ENCODE measurements at places on chromosomes 12 and 14. TPM values are rescaled to one million over a fixed set of nuclear protein-coding genes. Genes with fewer than 3 reads are reported as not detected.

DNA sequence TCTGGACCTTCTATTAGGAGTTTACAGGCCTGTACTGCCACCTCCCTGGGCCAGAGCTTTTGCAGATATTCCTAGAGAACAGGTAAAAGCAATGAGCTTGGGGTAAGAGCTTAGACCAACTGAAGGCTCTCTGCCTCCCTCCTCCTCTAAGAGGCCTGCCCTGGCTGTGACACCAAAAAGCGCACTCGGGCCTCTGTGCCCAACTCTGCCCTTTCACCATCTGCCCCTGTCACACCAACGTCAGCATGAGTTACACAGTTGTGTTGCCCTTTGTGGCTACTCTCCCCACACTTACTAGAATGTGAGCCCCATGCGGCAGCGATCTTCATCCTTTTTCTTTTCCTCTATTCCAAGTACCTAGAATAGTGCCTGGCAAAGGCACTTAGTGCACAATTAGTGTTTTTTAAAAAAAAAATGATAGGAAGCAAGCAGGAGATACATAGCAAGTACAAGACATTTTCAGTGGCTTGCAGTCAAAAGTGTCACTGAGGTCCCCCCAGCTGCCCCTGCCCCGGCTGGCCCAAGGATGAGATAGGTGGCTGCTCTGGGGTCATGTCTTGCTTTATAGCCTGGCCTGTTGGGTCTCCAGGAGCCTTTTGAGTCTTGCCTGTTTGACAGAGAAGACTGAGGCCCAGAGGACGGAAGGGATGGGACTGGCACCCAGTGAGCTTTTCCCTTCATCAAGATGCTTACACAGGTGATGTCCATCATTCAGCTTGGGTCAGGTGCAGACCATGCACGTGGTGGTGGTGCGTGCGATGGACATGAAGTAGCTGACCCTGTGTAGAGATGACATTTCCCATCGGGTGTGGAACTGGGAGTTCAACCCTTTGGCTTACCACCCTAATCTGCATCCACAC, 12.5 kb downstream of the CKB start:
- no peak for DNase-seq

DNA sequence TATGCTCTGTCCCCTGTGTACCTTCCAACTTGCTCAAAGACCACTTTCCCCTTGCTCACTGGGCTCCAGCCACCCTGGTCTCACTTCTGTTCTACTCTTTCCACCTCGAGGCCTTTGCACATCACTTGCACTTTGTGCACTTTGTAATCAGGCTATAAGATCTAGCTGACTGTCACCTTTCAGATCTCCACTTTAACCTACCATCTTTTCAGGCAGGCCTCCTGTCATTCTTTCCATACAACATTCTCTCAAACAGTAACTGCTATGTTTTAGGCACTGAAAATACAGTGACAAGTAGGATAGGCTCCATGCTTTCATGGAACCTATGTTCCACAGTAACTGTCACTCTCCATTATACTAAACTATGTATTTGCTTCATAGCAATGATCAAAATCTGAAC, 14.0 kb downstream of the CPM start:
- no peak for DNase-seq

DNA sequence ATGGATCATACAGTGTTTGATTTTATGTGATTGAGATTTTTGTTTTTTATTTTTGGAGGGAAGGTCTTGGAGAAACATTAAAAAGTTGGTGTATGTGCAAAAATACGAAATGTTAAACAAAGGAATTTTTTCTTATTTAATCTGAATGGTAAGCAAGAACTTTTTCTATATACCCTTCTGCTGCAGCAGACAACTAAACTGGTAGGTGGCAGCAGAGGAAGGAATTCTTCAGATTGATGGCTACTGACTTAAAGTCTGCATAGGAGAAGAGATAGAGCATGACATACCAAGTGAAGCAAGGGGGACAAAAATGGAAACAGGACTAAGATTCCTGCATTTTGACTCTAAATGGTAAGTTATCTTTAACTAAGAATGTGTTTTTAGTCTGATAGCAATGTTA, 42.0 kb upstream of the A2ML1 start:
- no peak for DNase-seq

GRCh38 chr12:113888435-113888834, 77.7 kb downstream of the RBM19 start:
- no peak for DNase-seq

DNA sequence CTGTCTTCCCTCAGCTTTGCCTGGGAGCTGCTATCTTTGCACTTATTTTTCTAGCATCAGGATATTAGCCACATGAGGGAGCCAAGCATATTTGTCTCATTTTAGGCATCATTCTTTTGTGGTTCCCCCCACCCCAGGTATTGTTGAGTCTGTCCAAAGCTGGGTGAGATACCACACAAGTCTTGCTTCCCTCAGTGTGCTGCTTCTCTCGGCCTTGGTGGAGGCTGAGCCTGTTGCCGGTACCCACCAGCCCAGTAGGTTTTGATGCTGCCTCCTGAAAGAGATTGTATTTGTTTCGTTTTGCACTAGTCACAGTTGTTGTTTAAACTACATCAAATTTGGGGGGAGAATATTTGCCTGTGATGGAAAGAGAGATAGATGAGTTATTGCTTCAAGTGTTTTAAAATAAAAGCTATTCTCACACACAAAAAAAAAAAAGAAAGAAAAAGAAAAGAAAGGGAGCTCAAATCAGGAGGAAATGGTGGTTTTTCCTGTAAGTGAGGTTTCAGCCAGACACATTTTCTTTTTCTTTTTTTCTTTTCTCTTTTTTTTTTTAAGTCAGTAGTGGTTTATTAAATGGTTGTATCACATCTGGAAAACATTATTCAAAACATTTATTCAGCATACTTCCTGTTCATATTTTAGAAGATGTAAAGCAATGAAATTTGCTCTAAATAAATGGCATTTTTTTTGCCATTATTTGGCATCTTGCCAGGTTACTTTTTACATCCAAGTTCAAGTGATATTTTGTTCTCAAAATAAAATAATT, 58.5 kb downstream of the SLC4A8 start:
- no peak for DNase-seq

GRCh38 chr12:24881724-24882371, 67.1 kb downstream of the BCAT1 start:
- DNase-seq, result no peak

- DNase-seq, result no peak
Measured at GRCh38 chr14:75702122-75702521, 41.1 kb downstream of the TTLL5 start.

- DNase-seq, result no peak
Measured at GRCh38 chr12:22731236-22731635, 106.3 kb downstream of the ETNK1 start.

GRCh38 chr14:50044042-50044651, 72.2 kb downstream of the VCPKMT start:
- no peak for DNase-seq

GRCh38 chr12:128339126-128339520, 72.2 kb downstream of the TMEM132C start:
- no peak for DNase-seq

DNA sequence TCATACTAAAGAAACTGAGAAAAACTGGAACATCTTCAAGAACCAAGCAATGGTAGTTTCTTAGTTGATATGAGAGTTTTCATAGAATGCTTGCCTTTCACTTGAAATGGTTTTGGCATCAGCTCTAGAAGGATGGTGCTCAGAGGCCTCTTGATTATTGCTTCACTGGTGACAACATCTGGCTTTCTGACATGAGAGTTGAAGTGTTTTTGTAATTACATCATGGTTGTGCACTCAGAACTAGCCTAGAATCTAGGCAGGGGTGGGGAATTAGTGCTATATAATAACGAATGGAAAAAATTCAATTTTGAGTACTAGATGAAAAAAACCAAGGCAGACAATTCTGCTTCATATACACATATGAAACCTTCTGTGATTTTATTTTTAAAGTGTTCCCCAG, 172.8 kb upstream of the LMNTD1 start:
- DNase-seq, result no peak

DNA sequence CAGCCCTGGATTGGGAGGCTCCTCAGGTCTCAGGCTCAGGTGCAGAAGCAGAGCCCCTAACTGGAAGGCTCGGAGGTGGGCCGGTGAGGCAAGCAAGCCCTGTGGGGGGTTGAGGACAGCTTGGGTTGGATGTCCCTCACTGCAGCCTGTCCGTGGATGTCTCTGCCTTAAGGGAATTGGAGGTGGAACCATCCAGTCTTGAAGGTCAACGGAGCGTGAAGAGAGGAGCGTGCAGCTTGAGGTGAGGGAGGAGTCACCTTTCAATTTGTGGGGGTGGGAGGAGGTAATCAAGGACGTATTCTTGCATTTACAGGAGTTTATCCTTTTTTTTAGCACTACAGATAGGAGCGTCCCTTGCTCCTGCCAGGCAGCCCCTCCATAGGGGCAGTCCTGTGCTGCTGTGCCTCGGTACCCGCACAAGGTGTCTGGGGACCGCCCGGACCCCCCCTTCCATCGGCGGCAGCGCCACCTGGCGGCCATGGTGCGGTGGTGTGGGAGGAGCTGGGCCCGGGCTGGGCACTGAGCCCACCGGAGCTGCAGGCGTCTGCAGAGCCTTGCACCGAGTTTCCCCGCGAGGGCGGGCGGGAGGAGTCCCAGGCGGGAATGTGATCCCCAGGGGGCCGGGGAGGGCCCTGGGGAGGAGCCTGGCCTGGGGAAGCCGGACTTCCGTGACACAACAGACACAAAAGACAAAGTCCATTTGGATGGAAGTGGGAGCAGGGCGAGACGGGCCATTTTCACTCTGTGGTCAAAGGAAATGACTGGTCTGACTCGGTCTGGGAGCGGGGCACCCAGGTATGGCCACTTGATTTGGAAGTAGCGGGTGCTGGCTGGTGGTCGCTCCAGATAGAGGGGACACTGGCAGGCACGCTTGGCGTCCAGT, 864 bp downstream of the DNAJC22 start:
- DNase-seq, result peak; percentile 94

GRCh38 chr12:27711317-27711682, 668 bp downstream of the MRPS35 start:
- no peak for DNase-seq

GRCh38 chr14:91163316-91163715, 49.4 kb downstream of the DGLUCY start:
- DNase-seq, result no peak

DNA sequence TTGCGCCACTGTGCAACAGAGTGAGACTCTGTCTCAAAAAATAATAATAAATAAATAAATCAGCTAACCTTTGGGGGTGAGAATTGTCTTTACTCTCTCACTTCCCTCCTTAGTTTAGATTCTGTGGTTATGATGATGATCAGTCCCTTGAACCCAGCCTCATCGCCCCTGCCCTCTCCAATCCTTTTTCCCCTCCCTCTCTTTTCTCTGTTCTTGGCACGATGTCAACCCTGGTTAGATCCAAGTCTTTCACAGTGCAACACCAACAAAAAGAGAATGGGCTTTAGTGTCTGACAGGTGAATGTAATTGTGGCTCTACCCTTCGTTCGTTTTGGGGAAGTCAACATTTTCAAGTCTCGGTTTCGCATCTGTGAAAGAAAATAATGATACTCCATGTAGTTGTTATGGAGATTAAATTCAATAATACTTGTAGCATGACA, 59.0 kb downstream of the NTN4 start:
- no peak for DNase-seq

- DNase-seq, result peak; percentile 67
Measured at GRCh38 chr12:106195621-106196027, 52.2 kb downstream of the CKAP4 start.

DNA sequence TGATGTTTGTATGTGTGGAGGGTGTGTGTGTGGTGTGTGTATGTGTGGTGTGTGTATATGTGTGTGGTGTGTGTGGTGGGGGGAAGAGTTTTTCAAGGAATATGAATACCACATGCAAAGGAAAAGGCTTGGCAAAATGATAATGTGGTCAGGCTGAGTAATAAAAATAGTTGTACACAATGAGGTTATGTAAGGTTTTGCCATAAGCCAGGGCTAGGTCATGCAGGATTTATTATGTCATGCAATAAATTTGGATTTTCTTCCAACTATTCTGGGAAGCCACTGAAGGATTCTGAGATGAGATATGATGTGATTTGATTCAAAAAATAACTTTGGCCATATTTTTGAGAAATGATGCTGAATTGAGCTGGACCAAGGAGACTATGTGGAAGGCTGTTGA, 1191.6 kb upstream of the SEL1L start:
- no peak for DNase-seq

DNA sequence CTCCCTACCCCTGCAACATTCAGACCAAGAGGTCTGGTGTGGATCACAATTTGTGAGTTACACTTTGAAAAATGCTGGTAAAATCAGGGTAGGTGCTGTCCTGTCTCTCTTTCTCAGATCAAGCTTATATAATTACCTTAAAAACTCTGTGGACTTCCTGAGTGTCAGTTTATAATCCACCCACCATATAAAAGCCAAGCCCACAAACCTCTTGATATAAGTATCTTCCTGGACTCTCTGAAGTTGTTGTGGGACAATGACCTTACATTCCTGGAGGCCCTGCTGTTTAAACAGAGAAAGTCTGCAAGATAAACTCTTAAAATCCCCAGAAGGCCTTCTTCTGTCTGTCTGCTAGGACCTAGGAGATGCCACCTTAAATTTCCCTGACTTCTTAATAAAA, 11.4 kb upstream of the KTN1 start:
- no peak for DNase-seq

GRCh38 chr14:77583657-77584056, 32.8 kb downstream of the SPTLC2 start:
- no peak for DNase-seq

GRCh38 chr14:41167040-41167439, 439.6 kb upstream of the LRFN5 start:
- DNase-seq, result no peak

GRCh38 chr14:54322701-54323337, 74.0 kb upstream of the CDKN3 start:
- no peak for DNase-seq

- DNase-seq, result no peak
Measured at GRCh38 chr14:94593376-94593748, 12.1 kb downstream of the SERPINA5 start.

- no peak for DNase-seq
Measured at GRCh38 chr14:64158608-64159007, 135.6 kb downstream of the ESR2 start.

DNA sequence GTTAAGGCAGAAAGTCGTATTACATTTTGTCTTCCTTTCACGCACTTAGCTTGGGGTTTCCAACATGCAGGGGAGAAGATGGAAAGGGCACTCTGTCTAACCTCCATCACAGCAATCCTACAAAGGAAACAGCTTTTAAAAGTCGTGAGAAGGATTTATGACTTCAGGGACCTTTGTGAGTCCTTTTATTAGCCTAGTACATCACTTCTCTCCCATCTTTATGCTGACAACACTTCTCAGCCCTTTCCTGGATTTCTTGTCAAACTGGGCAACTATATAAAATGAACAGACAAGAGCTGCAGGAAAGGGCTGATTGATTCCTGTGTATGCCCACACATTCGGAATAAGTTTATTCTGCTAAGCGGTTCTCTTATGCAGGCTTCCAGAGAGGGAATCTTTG, 159.0 kb downstream of the DERA start:
- no peak for DNase-seq

The ANKS1B gene
- 1.7 TPM for total RNA-seq

The GPRC5A gene
- 4.3 TPM for total RNA-seq

The FBXO34 gene
- total RNA-seq, result 14.0 TPM

The ACOT6 gene
- total RNA-seq, result not detected

The CLEC12A gene
- total RNA-seq, result 0.63 TPM

The KIF26A gene
- total RNA-seq, result 13.2 TPM

The EGLN3 gene
- total RNA-seq, result 6.3 TPM

The WNT5B gene
- 0.95 TPM for total RNA-seq

The RERGL gene
- total RNA-seq, result 0.67 TPM

The VRK1 gene
- total RNA-seq, result 3.9 TPM
